Activated CD4-positive, alpha-beta memory T cell treated with anti-CD3 and anti-CD28 coated beads, Interleukin-2, amount 10 ng/mL, durations not matched to agents 7 days and 5 days (primary cell): ENCODE measurements at places on chromosomes 5 and 9.

GRCh38 chr9:27003426-27004077 is 1.9 kb downstream of the LRRC19 start:
- DNase-seq: no peak
- no peaks in the 10 kb centered on the region for H3K36me3 ChIP-seq
- no peak overlapping the region for H3K4me3 ChIP-seq

GRCh38 chr9:122389799-122390481 is 19.1 kb downstream of the PTGS1 start:
- peak; percentile 5 for DNase-seq
- H3K27me3 ChIP-seq: peaks cover 11% of the 10 kb centered on the region
- no peak overlapping the region for H3K27ac ChIP-seq
- H3K4me1 ChIP-seq: no peaks in the 10 kb centered on the region
- no peaks in the 10 kb centered on the region for H3K36me3 ChIP-seq
- no peak overlapping the region for H3K4me3 ChIP-seq

- peaks cover 62% of the 10 kb centered on the region for H3K36me3 ChIP-seq
- DNase-seq: no peak
- H3K4me3 ChIP-seq: no peak overlapping the region
- H3K27ac ChIP-seq: no peak overlapping the region
- no peaks in the 10 kb centered on the region for H3K27me3 ChIP-seq
- H3K4me1 ChIP-seq: peaks cover 11% of the 10 kb centered on the region
Observed at GRCh38 chr9:32991897-32992594, 9.4 kb downstream of the APTX start.

DNA sequence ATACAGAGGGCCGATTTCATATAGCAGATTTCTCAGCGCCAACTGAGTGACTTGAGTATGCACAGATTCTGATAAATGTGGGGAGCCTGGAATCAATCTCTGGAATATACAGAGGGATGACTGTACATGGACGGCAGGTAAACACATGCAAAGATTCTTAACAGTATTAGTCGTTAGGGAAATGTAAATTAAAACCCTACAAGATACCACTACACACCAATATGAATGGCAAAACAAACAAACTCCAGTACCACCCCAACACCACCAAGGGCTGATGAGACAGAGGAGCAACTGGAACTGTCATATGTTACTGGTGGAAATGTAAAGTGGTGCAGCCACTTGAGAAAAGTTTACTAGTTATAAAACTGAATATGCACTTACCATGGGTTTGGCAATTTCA is 8.3 kb upstream of the FER start:
- H3K27me3 ChIP-seq: peaks cover 29% of the 10 kb centered on the region
- H3K27ac ChIP-seq: no peak overlapping the region
- no peak for DNase-seq
- H3K4me3 ChIP-seq: no peak overlapping the region

DNA sequence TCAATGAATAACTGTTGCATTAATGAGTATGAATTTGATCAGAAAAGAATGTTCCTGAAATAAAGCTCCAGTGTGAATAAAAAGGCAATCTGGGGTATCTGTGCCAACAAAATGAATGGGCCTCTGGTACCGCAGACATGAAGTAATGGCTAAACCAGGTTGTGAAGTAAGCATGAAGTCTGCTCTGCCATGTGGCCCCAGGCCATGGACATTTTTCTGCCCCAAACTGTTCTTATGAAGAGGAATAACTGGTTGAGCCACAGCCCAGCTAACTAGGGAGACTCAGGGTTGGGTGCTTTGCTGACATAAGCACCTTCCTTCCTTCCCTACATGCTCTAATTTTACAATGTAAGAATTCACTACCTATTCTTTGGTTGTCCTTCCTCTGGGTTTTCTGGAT is 147.4 kb upstream of the LRRTM2 start:
- no peak for DNase-seq
- peaks cover 4% of the 10 kb centered on the region for H3K4me1 ChIP-seq
- no peak overlapping the region for H3K27ac ChIP-seq
- H3K27me3 ChIP-seq: no peaks in the 10 kb centered on the region

- no peaks in the 10 kb centered on the region for H3K27me3 ChIP-seq
- no peak for DNase-seq
- H3K4me1 ChIP-seq: peaks cover 34% of the 10 kb centered on the region
- no peak overlapping the region for H3K27ac ChIP-seq
- H3K4me3 ChIP-seq: no peak overlapping the region
Observed at GRCh38 chr9:121118266-121118665, 43.5 kb downstream of the CNTRL start.

- DNase-seq: no peak
- H3K4me1 ChIP-seq: peaks cover 11% of the 10 kb centered on the region
- H3K4me3 ChIP-seq: no peak overlapping the region
- H3K27me3 ChIP-seq: peaks cover 22% of the 10 kb centered on the region
- no peaks in the 10 kb centered on the region for H3K36me3 ChIP-seq
Observed at GRCh38 chr5:126591549-126591948, 3.5 kb downstream of the ALDH7A1 start.

GRCh38 chr5:80620211-80620610 is 34.2 kb upstream of the MSH3 start:
- no peak for DNase-seq
- no peaks in the 10 kb centered on the region for H3K27me3 ChIP-seq

DNA sequence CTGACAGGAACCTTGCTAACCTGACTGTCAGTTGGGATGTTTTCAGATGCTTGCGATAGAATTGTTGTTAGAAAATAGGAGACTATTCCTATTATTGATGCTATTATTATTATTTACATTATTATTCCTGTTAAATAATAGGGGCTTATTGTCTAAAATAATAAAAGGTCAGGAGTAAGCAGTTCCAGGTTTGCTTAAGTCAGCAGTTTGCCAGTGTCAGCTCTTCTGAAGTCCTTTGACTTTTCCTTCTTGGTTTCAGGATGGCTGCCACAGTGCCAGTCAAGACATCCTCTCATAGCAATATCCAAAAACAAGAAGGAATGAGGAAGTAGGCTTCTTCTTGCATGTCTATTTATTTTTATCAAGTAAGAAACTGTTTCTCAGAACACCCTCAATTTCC is 141.7 kb upstream of the MARCHF11 start:
- no peak for DNase-seq
- no peak overlapping the region for H3K27ac ChIP-seq
- H3K4me3 ChIP-seq: no peak overlapping the region
- H3K36me3 ChIP-seq: no peaks in the 10 kb centered on the region

DNA sequence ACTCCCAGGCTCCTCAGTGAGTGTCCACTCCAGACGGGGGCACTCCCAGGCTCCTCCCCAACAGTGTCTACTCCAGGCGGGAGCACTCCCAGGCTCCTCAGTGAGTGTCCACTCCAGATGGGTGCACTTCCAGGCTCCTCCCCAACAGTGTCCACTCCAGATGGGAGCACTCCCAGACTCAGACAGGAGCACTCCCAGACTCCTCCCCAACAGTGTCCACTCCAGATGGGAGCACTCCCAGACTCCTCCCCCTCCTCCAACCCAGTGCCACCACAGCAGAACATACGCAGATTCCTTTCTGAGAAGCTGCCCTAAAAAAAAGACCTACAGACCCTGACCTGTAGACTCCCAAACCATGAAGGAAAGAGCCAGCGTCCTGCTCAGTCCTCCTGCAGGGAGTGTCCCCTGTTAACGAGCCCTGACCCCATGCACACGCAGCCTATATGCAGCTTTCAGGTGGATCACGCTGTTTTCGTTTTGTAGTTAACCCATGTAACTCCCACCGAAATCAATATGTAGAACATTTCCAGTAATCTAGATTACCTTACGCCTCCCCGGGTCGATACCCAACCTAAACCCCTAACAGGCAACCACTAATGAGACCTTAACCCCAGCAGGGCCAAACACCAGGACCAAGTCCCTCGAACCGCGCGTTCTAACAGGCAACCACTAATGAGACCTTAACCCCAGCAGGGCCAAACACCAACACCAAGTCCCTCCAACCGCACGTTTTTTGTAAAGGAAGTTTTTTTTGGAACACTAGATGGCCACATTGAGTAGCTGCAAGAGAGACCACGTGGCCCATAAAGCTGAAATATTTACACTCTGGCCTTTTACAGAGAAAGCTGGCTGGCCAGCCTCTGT is 15.7 kb downstream of the PNPLA7 start:
- peaks cover 30% of the 10 kb centered on the region for H3K4me1 ChIP-seq
- H3K36me3 ChIP-seq: peaks cover 9% of the 10 kb centered on the region
- no peak overlapping the region for H3K4me3 ChIP-seq
- H3K27ac ChIP-seq: peak overlapping the region; percentile 44

GRCh38 chr5:68287631-68287975 is 72.0 kb downstream of the PIK3R1 start:
- H3K27ac ChIP-seq: peak overlapping the region; percentile 94
- H3K4me1 ChIP-seq: peaks cover 91% of the 10 kb centered on the region
- H3K27me3 ChIP-seq: no peaks in the 10 kb centered on the region
- H3K4me3 ChIP-seq: peak overlapping the region; percentile 84
- H3K36me3 ChIP-seq: peaks cover 60% of the 10 kb centered on the region
- DNase-seq: no peak

GRCh38 chr9:75950998-75951397 is 60.5 kb downstream of the PCSK5 start:
- DNase-seq: no peak
- H3K27me3 ChIP-seq: no peaks in the 10 kb centered on the region
- H3K4me1 ChIP-seq: no peaks in the 10 kb centered on the region
- no peaks in the 10 kb centered on the region for H3K36me3 ChIP-seq
- H3K4me3 ChIP-seq: no peak overlapping the region
- H3K27ac ChIP-seq: no peak overlapping the region

- H3K27me3 ChIP-seq: no peaks in the 10 kb centered on the region
- no peaks in the 10 kb centered on the region for H3K4me1 ChIP-seq
- no peak for DNase-seq
Observed at GRCh38 chr5:84191281-84191680, 193.4 kb downstream of the EDIL3 start.
